ENCODE measurements at places on chromosomes 2 and 18.
A peak's percentile ranks its signal among the peaks of the same experiment; 100 is the strongest.

- peak; percentile 83 for DNase-seq
These were observed 280.8 kb downstream of the CCDC85A start for GRCh38 chr2:56464613-56465012.

GRCh38 chr2:55430211-55430975 lies 10.7 kb upstream of the CCDC88A start:
- DNase-seq, result no peak

- DNase-seq, result no peak
These were observed 20.9 kb upstream of the HK2 start for GRCh38 chr2:74812787-74813590.

- DNase-seq, result no peak
These were observed 113.1 kb downstream of the ICOS start for GRCh38 chr2:204049635-204050034.

- DNase-seq, result peak; percentile 88
These were observed 637.8 kb upstream of the CHAC2 start for GRCh38 chr2:53129851-53130250.

DNA sequence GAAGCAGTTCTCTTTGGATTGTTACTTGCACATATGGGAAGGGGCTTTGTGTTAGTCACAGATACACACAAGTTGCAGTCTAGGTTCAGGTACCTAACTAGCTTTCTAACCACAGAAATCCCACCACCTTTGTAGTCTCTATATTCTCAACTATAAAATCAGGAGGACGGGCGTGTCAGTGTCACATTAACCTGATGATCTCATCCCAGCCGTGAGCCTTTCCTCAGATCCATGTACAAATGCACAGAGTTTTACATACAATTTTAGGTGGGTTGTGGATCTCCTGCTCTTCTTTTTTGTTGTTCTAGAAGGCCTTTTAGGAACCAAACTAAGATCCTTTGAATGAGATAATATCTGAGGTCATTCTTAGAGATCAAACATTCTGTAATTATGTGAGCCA lies 94.0 kb downstream of the ZNF532 start:
- DNase-seq, result no peak

DNA sequence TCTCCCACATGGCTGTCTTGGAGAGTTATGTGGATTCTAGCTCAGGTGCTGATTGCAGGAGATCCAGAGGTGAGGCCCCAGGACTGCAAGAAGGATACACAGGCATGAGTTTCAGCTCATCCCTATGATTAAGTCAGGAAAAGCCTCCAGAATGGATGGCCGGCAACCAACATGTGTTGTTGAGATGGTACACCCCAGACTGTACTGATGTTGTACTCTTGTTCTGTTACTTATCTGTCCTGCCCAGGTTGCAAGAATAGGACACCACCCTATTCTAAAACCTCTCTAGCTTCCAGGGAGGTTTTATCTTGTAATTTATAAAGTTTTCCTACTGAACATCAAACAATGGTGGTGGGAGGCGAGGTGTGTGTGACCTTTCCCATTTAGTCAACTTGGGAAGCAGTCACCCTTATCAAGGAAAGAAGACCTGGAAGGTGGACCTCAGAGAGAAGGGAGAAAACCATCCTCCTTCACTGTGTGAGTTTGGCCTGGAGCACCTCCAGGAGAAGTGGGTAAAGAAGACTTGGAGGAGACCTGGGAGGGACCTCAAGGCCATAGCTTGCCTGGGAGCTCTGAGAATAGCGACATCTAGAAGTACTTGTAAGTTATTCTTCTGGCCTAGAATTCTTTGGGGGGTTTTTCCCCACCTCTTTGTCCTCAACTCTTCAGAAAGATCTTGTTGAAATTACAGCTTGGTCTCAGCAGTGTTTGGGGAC lies 8.6 kb downstream of the FAM124B start:
- no peak for DNase-seq

GRCh38 chr18:69588301-69588700 lies 187.6 kb downstream of the DOK6 start:
- peak; percentile 12 for DNase-seq

DNA sequence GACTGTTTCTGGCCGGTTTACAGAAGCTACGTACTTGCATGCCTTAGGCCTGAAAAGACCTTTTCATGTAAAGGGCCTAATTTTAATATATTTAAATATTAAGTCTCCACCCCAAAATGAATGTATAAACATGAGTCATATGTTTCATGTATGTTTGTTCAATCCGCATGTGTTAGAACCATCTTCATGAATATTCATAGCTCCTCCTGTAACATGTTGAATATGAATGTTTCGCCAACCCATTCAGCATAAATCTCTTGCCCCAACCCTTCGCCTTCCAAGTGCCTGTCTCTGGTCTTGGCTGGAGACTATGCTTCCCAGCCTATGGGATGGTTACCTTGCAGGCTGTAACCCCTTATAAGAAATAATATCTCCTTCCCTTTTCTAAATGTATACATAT lies 212.5 kb downstream of the SCG2 start:
- no peak for DNase-seq

DNA sequence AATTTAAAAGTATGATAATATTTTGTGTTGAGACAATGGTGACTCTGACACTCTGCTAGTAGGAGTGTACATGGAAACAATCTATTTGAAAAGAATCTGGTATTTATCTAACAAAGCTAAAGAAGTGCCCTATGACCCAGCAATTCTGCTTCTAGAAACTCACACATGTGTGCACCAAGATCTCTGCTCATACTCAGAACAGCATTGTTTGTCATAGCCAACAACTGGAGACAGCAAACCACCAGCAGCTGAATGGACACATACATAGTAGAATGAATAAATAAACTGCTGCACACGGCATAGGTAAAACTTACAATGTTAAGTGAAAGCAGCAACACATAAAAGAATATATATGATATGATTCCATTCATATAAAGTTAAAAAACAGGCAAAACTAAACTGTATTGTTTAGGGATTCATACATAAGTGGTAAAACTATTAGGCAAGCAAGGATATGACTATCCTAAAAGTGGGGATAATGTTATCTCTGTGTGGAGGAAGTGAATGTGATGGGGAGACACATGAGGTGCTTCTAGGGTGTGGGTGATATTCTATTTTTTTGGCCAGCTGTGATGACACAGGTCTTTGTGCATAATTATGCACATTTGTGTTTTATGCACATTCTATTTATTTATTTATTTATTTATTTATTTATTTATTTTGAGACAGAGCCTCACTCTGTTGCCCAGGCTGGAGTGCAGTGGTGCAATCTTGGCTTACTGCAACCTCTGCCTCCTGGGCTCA lies 71.1 kb downstream of the RFTN2 start:
- no peak for DNase-seq

DNA sequence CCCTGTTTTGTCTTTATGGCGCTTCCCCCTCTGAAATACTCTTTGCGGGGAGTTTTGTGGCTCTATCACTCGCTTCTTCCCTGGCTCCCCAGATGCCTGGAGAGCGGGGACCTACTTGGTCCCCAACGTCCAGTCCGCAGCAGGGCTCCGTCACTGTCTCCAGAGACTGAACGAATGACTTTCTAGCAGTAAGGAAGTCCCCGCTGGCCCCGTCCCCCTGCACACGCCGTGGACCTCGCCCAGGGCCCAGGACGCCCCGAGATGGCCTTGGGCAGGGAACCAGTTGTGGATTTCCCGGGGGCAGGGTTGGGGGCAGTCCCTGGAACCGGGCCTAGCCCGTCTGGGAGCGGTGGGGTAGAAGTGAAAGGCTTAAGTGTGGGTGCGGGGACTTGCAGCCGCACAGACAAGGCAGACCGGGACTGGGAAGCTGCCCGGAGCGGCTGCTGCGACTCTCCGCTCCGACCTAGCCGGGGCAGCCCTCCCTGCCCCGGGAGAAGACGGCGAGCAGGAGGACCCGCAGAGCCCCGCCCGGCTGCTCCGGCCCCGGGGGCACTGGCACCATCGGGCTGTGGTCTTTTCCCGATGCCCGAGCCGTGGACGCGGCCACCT lies 821 bp upstream of the EPHA4 start:
- DNase-seq, result peak; percentile 55

DNA sequence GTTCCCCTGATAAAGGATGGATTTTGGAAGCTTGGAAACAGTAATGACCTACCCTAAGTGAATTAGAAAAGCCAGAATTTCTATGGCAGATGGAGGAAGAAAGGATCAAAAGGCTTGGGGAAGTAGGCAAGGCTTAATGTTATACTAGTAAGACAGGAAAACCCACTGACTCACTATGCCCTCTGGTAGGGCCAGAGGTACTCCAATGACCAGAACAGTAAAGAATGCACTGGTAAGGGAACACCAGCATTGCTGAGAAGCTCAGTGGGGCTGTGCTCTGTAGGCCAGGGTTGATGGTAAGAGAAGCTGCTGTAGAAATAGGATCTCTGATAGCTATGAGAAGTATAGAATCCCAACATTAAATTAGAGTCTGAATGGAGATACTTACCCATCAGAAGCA lies 126.4 kb downstream of the GFPT1 start:
- no peak for DNase-seq

DNA sequence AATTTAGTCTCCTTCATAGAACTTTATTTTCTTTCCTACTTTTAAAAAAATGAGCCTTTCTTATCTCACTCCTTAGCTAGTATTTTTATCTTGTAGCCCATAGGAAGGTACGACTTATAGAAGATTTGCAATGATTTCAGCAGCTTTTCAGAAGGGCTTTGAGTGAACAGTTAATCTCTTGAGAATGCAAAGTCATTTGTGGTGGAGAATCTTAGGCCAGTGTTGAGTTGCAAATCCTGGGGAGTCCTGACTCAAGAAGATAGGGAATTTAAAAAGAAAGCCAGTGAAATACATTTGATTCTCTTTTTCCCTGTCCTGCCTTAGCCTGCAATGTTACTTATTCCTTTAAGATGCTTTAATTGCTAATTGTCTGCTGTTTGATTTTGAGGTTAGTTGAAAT lies 33.6 kb downstream of the LYPD6 start:
- peak; percentile 70 for DNase-seq

DNA sequence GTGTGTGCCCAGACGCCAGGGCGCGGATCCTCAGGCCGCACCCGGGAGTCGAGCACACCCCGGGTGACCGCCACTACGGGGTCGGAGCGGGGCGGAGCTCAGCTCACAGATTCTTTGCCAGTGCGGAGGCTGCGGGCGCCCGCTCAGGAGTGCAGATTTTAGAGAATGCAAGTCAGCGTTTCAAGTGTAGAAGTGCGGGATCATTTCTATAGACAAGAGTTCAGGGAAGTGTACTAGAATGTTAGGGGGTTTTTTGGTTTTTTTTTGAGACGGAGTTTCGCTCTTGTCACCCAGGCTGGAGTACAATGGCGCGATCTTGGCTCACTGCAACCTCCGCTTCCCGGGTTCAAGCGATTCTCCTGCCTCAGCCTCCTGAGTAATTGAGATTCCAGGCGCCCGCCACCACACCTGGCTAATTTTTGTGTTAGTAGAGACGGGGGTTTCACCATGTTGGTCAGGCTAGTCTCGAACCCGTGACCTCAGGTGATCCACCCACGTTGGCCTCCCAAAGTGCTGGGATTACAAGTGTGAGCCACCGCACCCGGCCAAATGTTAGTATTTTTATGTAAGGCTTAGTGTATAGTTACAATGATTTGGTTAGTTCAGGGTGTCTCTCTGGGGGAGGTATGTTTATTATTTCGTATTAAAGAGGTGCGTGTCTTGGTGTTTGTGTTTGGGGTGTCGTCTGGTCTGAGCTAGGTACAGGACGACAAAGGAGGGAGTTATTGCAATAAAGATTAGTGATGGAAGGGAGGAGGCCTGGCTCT lies 619 bp upstream of the FAM168B start:
- no peak for DNase-seq

DNA sequence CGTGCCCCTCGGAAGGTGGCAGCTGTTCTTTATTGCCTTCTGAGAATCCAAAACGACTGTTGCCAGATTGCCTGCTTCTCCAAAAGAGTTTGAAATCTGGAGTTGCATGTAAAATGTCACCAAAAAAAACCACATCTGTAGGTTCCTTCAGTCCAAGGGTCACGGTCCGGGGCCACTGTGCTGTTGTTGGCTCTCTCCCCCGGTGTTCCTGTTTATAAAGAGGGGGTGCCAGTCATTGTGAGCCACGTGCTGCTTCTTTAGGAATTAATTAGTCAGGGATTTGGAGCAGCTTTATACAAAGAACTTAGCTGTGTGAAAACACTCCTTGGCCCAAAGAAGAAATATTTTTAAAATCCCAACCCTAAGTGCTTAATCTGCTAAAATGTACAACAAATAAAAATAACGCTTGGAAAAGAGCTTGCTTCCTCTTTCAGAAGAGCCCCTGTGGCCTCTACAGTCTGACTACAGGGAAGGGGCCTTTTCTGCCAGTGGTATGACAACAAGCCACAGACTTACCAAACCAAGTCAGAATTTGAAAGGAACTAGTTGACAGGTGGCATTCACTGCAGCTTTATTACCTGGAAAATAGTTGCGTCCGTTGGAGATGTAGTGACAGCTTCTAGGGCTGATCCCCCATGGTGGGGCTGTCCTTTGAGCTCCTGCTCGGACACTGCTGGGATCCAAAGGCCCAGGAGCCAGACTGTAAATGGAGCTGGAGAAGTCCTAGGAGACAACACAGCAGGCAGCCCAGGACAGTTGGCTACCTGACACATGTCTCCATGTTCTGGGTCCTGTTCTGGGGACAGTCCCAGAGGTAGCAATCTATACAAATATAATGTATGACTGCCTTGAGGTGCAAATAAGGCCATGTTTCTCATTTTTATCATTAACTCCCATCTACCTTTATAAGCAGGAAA lies 84.5 kb upstream of the SLC1A4 start:
- DNase-seq, result no peak

DNA sequence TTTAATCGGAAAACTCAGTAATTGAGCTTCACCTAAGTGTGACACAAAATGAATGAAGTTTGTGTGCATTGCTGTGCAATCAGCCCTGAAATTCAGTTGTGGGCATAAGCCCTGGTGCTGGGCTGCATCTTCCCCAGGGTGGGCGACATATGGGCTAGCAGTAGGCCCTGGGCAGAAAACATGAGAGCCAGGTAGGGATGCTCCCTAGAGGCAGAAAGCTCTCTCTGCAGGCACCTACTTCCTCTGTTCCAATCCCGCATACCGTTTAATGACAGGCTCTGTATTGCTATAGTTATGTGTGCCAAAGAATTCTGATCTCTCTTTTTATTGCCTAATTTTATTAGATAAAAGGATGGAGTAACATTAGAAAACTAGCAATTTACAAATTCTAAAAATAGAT lies 456.7 kb downstream of the NRXN1 start:
- DNase-seq, result no peak

DNA sequence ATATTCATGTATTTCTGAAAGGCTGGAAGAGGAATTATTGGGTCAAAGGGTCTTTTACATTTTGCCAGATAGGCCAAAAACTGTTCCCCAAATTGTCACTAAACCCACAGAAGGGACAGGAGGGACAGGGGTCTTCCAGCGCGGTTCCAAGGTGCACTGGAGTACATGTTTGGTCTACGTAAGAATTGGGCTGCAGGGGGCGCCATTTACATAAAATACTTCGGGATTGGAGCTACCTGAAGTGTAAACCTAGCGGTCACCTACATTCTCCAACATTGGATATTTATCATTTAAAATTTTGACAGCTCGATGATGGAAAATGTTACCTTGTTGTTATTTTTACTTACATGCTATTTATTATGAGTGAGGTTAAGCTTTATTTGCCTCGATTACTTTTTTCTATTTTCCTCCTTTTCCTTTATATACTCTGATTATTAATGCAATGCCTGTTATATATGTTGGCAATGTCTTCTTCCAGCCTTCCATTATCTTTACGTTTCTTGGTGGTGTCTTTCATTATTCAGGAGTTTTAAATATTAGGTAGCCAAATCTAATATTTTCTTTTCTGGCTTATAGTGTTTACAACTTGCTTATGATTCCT lies 43.0 kb upstream of the RAB6C start:
- peak; percentile 27 for DNase-seq

GRCh38 chr2:238320648-238321281 lies 447 bp downstream of the TRAF3IP1 start:
- no peak for DNase-seq

GRCh38 chr2:3195641-3196476 lies 181.8 kb downstream of the EIPR1 start:
- no peak for DNase-seq

GRCh38 chr2:165678882-165679281 lies 115.2 kb downstream of the GALNT3 start:
- no peak for DNase-seq

Measured in fibroblast of upper back skin (primary cell).